Fibroblast of skin of abdomen (primary cell): ENCODE measurements at places on chromosomes 7 and 10.
A peak's percentile ranks its signal among the peaks of the same experiment; 100 is the strongest.

DNA sequence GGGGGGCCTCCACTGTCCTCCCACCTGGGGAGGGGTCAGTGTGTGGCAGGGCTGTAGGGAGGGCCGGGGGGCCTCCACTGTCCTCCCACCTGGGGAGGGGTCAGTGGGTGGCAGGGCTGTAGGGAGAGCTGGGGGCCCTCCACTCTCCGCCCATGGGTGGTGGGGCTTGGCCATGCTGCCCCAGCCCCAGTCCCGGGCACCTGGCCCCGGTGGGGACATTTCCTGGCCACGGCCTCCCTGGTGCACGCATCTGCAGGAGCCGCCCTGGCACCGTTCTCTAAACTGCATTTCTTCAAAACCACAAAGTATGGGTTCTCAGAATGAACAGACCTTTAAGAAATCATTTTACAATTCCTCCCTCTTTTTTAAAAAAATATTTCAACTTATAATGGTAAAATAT, 89.3 kb upstream of the PDGFA start:
- DNase-seq, result no peak

- DNase-seq, result peak; percentile 92
These were observed at the start of gene ERLIN1 for GRCh38 chr10:100185364-100186252. TSS of gene ERLIN1 (minus strand) at chr10:100186029. CDS start at chr10:100185626, 403 bp downstream.

DNA sequence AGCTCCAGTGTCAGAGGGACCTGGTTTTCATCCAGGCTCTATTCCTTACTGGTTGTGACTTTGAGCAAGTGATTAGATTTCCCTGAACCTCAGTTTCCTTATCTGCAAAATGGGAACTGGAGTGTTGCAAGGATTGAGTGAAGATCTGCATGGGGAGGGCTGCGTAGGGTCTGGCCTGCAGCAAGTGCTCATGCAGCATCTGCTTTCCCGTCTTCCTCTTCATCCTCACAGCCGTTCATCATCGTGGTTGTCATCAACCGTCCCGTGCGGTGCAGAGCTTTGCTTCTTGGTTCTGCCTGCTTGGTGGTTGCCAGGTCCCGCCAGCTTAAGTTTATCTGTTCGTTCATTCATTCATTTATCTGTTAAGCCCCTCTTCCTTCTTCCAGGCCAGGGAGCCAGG, 135.0 kb downstream of the GRK5 start:
- peak; percentile 32 for DNase-seq

- no peak for DNase-seq
These were observed 221.5 kb upstream of the CELF2 start for GRCh38 chr10:10796061-10796773.

DNA sequence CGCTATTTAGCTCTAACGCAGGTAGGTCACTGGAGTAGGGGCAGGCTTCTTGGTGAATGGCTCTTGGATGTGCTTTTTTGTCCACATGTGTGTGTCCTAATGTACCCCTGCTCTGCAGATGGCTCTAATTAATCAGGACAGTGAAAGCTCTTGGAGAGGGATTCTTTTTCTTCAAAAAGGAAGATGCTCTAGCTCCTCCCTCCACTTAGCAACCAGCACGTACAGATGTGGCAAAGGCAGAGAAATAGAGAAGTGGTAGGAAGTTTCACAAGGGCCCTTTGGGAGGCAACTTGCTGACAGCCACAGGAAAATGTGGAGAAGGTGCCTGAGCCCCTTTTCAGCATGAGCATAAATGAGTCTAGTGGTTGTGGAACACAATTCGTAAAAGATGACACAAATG, 221.7 kb downstream of the PLXNA4 start:
- peak; percentile 28 for DNase-seq

- no peak for DNase-seq
These were observed 16.2 kb downstream of the BPGM start for GRCh38 chr7:134662871-134663205.

DNA sequence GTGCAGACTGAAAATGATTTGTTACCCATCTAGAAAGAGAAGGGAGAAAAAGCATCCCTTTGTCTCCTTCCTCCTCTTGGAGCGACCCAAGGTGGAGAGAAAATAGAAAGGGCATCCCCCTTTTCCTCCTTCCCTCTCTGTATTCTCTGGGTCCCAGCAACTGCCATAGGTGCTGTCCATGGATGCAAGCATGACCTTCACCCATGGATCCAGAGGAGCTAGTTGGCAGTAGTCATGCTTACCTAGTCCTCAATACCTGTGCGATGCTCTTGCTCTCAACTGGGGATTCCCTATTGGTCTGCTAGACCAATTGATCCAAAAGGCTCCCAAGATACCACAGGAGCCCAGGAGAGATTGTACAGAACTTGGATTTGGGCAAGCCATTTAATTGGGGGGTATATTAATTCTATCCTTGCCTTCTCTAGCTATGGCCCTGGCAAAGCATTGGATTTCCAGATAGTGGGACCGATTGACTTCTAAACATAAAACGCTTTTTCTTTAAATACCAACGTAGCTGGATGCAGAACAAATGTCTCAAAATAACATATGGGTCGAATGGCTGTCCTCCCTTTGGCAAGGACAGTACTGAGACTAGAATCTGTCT, 547.8 kb upstream of the IGFBP3 start:
- no peak for DNase-seq

- no peak for DNase-seq
These were observed 72.0 kb upstream of the ANK3 start for GRCh38 chr10:60461688-60462087.

- DNase-seq, result no peak
These were observed 25.1 kb downstream of the SGPL1 start for GRCh38 chr10:70840836-70841235.

- no peak for DNase-seq
These were observed 85.3 kb upstream of the PCLO start for GRCh38 chr7:83248000-83248399.

DNA sequence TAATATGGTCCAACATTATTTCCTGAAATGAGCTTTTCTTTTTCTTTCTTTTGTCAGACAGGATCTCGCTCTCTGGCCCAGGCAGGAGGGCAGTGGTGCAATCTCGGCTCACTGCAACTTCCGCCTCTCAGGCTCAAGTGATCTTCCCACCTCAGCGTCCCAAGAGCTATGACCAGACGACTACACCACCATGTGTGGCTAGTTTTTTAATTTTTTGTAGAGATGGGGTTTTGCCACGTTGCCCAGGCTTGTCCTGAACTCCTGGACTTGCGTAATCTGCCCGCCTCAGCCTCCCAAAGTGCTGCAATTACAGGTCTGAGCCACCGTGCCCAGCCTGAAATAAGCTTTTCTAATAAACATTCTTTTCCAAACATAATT, 48.6 kb downstream of the CUL2 start:
- peak; percentile 16 for DNase-seq
